Epithelial cell of prostate (primary cell): ENCODE measurements at places on chromosomes 1 and 21.

GRCh38 chr1:36570006-36570405 lies 87.3 kb upstream of the CSF3R start:
- no peak for DNase-seq

DNA sequence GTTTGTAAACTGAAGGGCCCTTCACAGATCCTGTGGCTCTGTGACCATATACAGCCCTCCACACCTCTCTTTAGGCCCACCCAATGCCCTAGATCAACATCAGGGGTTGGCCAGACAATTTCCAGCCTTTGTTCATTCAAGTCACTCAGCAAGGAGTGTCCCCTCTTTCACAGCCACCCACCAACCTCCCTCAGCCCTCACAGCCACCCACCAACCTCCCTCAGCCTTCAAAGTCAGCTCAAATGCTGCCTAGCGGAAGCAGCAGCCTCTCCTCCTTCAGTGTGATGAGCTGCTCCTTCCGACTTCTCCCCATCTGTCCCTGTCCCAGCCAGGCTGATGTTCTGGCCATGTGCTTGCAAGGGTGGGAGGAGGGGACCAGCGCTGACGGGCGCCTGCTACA lies 71.4 kb downstream of the DMRTB1 start:
- DNase-seq, result no peak

- DNase-seq, result no peak
Observed at GRCh38 chr1:169443923-169444322, 16.6 kb upstream of the CCDC181 start.

GRCh38 chr1:205266611-205267305 lies 39.0 kb downstream of the TMCC2 start:
- no peak for DNase-seq

GRCh38 chr1:980602-981395 lies 1.1 kb downstream of the PERM1 start:
- DNase-seq, result no peak

GRCh38 chr21:41589620-41590175 lies 81.7 kb upstream of the TMPRSS2 start:
- no peak for DNase-seq

GRCh38 chr1:153544453-153545066 lies 1.0 kb downstream of the S100A4 start:
- DNase-seq, result no peak

- DNase-seq, result no peak
Observed at GRCh38 chr1:228161866-228162265, 3.7 kb upstream of the IBA57 start.
